Heart left ventricle (tissue), 16 donors: ENCODE measurements at places on chromosomes 5 and 9. TPM values are rescaled to one million over a fixed set of nuclear protein-coding genes. Genes with fewer than 3 reads are reported as not detected.

RNF183 gene
- 0.04 TPM for polyA plus RNA-seq

CFAP90 gene
- not detected for polyA plus RNA-seq

GRCh38 chr9:22097707-22098106 lies 88.6 kb upstream of the CDKN2B start:
- DNase-seq = no peak

DNA sequence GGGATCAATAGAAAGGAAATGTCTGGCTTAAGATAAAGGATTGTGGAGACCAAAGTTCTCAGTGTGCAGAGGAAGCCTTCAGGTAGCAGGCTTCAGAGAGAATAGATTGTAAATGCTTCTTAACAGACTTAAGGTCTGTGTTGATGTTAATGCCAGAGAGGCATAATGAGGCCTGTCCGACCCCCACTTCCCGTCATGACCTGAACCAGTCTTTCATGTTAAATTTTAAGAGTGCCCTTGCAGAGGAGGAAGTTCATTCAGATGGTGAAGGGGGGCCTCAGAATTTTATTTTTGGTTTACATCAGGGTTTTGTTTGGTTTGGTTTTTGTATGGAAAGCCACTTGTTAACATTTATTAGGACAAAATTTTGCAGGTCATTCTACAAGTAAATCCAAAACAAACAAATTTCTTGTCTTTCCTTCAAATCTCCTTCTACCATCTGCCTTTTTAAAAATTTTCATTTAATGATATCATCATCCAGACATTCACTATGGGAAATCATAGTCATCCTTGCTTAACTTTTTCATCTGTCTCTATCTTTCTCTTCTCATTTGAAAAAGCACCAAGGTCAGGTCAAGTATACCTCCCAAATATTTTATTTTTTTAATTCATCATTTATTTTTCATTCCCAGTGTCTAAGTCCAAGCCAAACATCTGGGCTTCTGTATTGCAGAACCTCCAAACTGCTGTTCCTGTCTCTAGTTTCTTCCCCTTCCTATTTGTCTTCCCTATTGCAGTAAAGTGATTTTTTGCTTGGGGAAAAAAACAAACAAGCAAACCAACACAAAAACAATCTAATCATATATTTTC lies 6.9 kb upstream of the ABCA1 start:
- DNase-seq = no peak

DNA sequence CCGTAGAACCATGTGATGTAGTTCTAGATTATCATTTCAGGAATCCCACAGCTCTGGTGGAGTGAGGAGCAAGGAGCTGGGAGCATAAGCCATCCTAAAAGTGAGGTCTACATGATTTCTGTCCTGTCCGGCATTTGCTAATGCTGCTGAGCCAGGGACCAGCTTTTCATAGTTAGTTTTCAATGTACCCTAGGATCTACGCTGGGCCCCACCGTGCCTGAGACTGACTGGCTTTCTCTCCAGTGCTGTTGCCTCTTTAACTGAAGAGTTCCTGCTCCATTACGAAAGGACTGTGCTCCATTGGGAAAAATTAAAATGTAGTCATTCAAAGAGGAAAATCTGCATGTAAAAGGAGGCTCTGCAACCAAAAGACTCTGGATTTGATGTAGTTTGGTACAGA lies 634.8 kb downstream of the DMRTA1 start:
- no peak for DNase-seq

- DNase-seq = no peak
Observed at GRCh38 chr5:40436535-40437237, 243.0 kb upstream of the PTGER4 start.

DNA sequence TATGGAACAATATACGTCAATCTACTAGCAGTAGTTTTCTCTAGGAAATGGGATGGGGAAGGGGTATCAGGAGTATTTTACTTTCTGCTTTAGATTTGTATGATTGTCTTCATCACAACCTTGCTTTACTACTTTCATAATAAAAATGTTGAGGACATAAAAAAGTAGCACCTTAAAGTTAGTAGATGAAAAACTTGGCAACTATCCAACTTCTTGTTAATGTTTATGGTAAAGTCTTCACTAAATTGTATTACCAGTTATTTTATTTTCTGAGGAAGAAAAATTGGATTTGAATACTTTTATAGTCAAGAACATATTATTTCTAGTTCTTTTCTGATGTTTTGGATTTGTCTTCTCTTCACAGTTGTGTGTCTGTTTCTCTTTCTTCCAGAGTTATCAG lies 372.1 kb downstream of the ARRDC3 start:
- no peak for DNase-seq

DNA sequence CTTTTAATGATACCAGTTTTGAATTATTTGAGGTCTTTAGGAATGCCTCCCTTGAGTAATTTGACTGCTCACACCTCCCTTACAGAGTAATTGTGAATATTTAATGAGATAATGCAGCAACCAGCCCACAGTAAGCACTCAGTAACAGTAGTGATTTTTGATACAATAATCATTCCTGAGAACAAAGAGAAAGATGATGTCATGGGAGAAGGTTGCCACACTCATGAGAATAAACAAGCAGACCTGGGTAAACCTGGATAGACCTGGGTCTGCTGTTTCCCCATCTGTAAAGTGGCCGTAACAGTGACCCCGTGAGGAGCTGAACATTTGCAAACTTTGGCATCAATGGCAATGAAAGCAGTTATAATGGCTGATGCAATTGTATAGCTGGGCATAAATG lies 4.2 kb downstream of the C1QTNF2 start:
- DNase-seq = no peak

DNA sequence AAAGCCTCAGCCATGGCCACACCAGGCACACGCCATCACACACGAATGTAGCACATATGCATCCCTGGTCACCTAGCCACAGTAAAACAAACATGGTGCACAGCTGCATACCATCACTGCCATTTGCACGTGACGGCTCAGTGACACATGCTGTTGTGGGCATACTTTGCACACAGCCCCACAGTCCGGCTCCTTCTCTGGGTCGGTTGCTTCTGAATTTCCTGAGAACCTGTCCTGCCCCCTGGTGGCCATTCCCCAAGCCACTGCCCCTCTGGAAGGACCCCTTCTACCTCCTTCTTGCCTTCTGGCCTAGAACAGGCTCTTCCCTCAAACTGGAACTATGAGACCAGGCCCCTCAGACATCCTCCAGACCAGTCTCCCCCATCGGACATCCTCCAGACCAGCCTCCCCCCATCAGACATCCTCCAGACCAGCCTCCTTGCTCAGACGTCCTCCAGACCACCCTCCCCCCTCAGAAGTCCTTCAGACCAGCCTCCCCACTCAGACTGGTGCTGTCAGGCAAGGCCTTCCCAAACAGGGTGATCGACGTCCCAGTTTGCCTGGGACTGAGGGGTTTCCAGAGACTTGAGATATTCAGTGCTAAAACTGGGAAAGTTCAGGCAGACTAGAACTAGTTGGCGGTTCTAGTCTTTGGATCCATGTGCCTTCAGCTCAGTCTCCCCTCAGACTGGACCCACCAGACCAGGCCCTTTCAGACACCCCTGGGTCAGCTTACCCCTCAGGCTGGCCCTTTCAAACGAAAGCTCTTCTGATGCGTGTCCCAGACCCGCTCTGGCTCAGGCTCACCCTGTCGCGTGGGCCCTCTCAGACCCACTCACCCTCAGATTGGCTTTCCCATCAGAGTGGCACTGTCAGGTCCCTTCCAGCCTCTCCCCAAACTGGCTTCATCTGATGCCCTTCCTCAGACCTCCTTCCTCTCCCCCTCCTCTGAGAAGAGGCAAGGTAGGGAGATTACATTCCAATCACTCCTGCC lies 24.3 kb upstream of the ENHO start:
- DNase-seq = no peak

CCNO gene
- not detected for polyA plus RNA-seq

SAPCD2 gene
- polyA plus RNA-seq = 0.15 TPM

DNA sequence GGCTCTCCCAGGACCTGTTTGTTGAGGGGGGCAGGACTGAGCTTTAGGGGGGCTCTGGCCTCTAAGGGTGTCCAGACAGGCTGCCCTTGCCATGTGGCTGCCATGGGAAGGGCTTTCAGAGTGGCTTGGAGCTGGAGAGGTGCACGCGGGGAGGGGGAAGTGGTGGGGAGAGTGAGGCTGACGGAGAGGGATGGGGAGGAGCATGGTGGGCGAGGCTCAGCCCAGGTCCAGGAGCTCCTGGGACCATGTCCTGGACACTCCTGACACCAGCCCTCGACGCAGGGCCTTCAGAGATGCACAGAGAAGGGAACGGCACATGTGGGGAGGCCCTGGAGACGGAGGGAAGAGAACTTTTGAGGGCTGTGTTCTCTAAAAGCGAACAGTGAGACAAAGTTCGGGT lies 2.4 kb downstream of the SPAAR start:
- DNase-seq = peak; percentile 32

- no peak for DNase-seq
Observed at GRCh38 chr9:26346942-26347477, 545.6 kb downstream of the CAAP1 start.

GRCh38 chr9:115106642-115107041 lies 11.3 kb downstream of the TNC start:
- no peak for DNase-seq

- no peak for DNase-seq
Observed at GRCh38 chr9:107466826-107467225, 22.7 kb downstream of the KLF4 start.

DNA sequence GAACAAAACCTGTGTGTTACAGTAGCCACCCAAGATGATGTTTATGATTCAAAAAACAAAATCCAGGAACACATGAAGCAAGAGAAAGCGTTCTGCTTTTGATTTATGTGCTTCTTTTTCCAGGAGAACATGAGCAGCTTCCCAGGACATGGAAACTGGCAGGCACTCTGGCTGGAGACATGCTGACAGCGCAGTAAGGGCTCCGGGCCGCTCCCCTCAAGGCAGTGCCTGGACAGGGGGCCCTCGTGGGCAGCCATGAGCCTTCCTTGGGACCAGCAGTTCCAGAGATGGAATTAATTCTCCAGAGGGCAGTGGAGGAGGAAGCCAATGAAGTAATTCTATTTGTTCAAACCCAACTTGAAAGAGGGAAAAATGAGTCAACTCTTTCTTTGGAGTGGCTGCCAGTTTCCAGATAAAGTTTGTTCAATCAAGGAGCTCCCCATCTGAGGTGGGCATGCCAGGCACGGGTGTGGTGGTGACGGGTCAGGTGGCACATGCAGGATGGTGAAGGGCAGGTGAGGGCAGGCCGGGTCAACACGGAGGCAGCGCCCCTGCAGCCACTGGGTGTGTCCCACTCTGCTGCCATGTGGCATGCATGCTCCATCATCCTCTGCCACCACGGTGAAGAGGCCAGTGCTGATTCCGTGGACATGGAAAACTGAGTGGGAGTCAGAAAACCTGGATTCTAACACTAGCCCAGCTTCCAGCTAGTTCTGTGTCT lies 83.8 kb downstream of the OTULIN start:
- no peak for DNase-seq

DNA sequence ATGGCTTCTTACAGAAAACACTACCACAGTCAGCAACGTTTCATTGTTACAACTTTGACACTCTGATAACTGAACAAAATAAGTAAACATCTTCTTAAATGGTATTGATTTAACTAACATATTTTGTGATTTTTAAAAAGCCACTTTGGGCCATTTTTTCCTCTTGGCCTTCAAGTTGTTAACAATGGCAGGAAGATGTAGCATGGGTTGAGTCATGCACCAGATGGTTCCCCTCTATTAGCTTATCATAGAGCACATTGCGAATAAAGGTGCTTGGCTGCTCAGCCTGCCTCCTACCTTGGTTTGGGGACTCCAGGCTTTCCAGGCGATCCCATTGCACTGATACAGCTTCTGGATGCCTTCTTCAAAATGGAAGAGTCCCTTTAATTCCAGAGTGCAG lies 24.1 kb upstream of the CER1 start:
- no peak for DNase-seq

GRCh38 chr9:78606001-78606379 lies 309.1 kb downstream of the PSAT1 start:
- no peak for DNase-seq

- DNase-seq = no peak
Observed at GRCh38 chr5:68261169-68261568, 45.6 kb downstream of the PIK3R1 start.

CDKN2A gene
- polyA plus RNA-seq = not detected
